ENCODE measurements at places on chromosomes 7 and 10. TPM values are rescaled to one million over a fixed set of nuclear protein-coding genes. Genes with fewer than 3 reads are reported as not detected.

DNA sequence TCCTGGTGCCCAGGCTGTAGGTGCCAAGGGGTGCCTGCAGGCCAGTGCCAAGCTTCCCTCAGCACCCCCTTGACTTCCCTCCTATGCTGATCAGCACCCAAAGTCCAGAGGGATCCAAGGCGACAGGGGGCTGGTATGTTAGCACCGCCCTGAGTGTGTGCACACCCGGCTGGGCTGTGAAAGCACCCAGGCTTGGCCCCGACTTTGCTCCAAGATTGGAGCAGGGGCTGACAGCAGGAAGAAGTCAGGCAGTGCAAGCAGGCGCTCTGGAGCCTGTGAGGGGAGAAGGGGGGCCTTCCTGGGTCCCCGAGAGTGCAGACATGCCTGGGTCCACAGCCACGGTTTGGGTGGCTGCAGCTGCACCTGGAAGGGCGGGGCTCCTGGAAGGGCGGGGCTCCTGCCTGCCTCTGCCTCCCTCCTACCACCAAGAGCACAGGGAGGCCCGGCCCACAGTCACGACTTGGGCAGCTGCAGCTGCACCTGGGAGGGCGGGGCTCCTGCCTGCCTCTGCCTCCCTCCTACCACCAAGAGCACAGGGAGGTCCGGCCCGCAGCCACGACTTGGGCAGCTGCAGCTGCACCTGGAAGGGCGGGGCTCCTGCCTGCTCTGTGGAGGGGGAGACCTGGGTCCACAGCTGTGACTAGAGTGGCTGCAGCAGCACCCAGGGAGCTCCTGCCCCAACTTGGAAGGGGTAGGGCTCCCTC lies 30.2 kb upstream of the ZMYND11 start:
- H3K4me1 ChIP-seq: peaks cover 15% of the 10 kb centered on the region
- H3K4me3 ChIP-seq: no peak overlapping the region
- H3K27me3 ChIP-seq: peaks cover 4% of the 10 kb centered on the region
- no peaks in the 10 kb centered on the region for H3K36me3 ChIP-seq

The PRSS37 gene
- not detected for total RNA-seq

The HMX2 gene
- not detected for total RNA-seq

The TMEM243 gene
- total RNA-seq: 42.3 TPM

The SLC26A5 gene
- total RNA-seq: not detected

The PTCD1 gene
- 5.8 TPM for total RNA-seq

The HACD1 gene
- 6.6 TPM for total RNA-seq

Data from activated CD8-positive, alpha-beta memory T cell treated with anti-CD3 and anti-CD28 coated beads, Interleukin-2, amount 10 ng/mL, durations not matched to agents 7 days and 5 days (primary cell).